LNCaP clone FGC (cell line): ENCODE measurements at places on chromosomes 6 and 20.

DNA sequence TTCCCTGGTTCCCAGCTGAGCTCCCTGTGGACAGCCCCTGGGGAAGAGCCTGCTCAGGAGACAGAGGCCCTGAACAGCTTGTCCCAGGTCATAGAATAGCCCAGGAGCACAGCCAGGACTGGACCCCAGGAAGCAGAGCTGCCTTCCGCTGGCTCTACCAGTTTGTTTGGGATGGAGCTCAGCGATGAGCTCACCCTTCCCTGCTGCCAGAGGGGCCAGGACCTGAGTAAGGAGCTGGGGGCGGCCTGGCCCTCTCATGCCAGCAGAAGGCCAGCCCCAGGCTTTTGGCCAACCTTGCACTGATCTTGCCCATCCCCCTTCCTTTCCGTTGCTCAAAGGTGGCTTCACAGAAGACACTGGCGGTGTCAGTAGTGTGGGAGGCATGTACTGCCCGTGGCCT, 17.5 kb downstream of the MMP24OS start:
- DNase-seq = no peak

GRCh38 chr6:158834675-158835385, 15.7 kb upstream of the EZR start:
- no peak for DNase-seq

GRCh38 chr6:72616406-72617015, 5.4 kb upstream of the KCNQ5 start:
- no peak for DNase-seq

DNA sequence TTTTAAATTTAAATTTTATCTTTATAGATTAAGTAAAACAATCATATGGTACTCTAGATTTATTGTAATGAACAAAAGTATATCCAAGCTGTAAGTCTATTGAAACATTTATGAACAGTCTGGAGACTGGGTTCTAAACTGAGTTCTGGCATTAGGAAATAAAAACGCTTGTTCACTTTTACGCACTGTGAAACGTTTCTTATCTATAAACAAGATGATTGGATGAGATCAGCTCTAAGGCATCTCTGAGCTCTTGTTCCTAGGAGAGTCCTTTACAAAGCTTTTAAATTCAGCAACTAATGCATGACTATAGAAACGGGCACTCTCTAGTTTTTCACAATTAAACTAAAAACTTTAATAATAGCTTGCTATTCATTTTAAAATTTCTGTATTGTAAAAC, 6.8 kb downstream of the HUS1B start:
- DNase-seq = no peak

DNA sequence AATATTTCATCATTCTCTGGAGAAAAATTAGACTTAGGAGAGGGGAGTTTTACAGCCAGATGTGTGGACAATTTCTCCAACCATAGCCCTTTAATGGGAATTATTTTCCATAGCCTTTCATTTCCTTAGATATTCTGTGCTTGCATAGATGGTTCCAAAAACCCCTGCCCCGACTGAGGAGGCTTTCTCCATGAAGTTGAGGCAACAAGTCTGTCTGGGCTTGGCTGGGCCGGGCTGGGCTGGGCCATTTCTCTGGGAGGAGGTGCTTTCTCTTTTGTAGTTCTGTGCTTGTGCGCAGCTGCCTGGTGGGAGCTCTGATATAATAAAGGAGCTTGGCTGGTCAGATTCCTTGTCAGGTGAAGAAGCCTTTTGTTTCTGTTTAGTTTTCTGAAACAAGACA, 71.4 kb downstream of the SOBP start:
- DNase-seq = no peak

- no peak for DNase-seq
Measured at GRCh38 chr6:141521440-141521839, 611.3 kb upstream of the GJE1 start.

GRCh38 chr6:41712651-41713103, 22.7 kb downstream of the TFEB start:
- DNase-seq = peak; percentile 28

DNA sequence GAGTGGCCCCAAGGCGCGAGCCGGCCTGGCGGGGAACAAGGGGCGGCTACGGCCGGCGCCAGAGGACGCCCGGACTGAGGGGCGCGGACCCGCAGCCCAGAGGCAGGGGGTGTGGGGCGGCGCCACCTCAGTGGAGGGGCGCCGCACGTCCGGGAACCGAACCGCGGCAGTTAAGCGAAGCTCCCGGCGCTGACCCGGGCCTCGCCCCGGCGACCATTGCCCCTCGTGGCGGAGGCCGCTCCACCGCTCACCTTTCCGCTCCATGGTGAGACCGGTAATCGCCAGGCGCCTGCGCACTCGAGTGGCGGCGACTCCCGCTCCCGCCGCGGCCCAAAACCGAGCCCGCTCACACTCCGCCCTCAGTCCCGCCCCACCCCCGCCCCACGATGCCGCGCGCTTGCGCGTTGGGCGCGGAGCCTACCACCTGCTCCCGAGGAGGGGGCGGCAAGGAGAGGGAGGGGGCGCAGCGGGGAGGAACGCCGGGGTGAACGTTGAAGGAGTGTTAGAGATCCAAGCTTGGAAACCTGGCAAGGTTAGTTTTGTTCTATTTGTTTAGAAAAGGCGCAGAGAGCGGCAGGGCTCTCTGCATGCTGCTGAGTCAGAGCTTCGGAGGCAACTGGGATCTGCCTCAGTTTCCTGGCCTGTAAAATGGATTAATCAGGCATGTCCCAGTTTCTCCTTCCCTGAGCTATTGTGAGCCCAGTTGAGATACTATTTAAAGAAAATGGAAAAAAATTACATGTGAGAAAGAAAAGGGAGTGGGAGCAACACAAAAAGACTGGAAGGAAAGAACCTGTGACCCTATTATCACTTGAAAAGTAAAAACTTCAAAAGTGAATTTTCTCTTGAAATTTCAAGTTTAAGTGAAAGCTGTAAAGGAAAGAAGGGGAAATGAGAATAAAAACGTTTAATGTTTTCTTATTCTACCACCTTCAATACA, at the start of gene SRPK1:
Gene SRPK1, minus strand, starts transcription at position 306 of the 940 bp plus-strand sequence. Its CDS starts 42 bp downstream, at position 264.
- DNase-seq = peak; percentile 67

- no peak for DNase-seq
Measured at GRCh38 chr20:34693414-34693813, 10.7 kb upstream of the TP53INP2 start.

DNA sequence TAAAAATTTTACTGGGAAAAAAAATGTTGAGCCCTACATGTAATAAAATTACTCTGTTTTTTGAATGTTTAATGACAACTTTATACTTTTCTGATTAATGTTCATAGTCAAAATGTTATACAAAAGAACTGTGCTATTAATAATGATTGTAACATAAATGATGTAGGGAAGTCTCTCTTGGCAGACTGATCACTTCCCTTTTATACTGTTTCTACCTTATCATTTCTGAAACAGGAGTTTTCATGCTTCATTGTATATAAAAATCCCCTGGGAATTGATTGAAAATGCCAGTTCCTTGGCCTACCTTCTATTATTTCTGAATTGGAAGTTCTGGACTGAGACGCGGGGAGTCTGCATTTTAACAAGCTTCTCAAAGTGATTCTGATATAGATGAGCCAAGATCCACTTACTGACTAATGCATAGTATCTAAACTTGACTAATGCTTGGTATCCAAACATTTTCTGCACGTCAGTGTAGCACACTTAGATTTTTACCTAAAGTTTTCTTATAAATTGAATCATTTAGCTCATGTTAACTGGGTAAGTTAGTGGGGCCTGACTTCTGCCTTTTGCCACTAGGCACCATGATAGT, 7.2 kb upstream of the HDAC2 start:
- no peak for DNase-seq

GRCh38 chr6:46290421-46291274, 119.9 kb upstream of the ENPP5 start:
- DNase-seq = no peak

DNA sequence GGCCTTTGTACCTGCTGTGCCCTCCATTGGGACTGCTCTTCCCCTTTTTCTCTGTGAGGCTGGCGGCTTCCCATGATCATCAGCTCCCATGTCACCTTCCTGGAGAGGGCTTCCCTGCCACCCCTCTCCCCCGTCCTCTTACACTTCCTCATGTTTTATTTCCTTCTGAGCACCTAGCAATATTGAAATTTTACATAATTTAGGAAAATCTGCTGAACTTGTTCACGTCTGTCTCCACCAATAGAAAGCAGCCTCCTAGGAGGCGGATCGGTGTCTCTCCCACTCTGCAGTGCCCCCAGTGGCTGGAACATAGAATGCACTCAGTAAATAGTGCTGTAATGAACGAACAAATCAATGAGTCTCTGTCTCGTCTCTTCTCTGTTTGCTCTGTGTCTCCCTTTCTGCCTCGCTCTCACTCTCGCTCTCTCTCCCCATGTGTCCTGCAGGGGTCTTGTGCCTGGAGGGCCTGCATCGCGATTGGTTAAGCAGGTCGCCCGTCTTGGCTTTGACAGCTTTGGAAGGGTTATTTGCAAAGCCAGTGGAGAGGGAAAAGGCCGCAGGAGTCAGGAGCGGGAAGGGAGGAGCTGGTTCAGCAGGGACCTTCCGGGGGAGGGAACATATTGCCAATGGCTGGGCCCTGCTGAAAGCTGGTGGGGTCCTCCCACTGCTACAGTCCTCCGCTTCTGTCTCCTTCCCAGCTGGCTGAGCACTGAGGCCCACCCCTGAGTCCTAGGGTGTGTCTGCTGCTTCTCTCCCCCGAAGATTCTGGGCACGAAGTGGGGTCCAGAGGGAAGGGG, 12.1 kb upstream of the OCSTAMP start:
- DNase-seq = no peak

- DNase-seq = no peak
Measured at GRCh38 chr20:36173451-36173933, 19.0 kb downstream of the EPB41L1 start.

- DNase-seq = no peak
Measured at GRCh38 chr6:166803471-166803870, 152.9 kb downstream of the RNASET2 start.

GRCh38 chr20:25390538-25391528, at the start of gene ABHD12:
Gene ABHD12 (minus strand): TSS chr20:25390835. CDS start chr20:25390703, 132 bp downstream.
- peak; percentile 83 for DNase-seq

DNA sequence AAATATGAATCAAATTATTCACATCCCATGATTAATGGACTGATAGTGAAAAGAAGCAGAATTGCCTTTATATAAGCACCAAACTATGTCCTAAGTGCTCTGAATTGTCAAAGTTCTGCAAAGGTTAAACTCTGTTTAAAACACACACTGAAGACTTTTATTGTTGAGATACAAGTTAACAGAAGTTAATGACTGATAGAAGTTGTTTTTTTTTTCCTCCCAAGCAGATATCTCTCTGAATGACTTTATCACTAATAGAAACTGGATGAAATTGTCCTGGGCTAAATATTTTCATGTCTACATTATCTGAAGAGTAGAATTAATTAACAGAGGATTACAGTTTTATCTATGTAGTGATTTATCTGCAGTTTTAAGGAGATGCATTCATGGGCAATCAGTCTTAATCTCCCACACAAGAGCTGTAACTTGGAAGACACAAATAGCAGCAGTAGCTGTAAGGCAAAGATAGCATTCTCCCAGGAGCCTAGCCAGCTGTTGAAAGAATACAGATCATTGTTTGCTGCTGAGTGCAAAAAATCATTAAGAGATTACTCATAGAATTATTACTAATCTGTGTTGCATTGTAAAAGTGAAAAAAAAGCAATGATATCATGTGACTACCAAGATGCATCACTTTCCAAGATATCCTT, 49.9 kb downstream of the BMP5 start:
- no peak for DNase-seq

GRCh38 chr6:18388271-18388670, 1.1 kb downstream of the RNF144B start:
- DNase-seq = no peak

GRCh38 chr6:49072885-49073620, 390.0 kb downstream of the MMUT start:
- DNase-seq = no peak

- DNase-seq = no peak
Measured at GRCh38 chr6:131205481-131206244, 70.4 kb downstream of the AKAP7 start.

DNA sequence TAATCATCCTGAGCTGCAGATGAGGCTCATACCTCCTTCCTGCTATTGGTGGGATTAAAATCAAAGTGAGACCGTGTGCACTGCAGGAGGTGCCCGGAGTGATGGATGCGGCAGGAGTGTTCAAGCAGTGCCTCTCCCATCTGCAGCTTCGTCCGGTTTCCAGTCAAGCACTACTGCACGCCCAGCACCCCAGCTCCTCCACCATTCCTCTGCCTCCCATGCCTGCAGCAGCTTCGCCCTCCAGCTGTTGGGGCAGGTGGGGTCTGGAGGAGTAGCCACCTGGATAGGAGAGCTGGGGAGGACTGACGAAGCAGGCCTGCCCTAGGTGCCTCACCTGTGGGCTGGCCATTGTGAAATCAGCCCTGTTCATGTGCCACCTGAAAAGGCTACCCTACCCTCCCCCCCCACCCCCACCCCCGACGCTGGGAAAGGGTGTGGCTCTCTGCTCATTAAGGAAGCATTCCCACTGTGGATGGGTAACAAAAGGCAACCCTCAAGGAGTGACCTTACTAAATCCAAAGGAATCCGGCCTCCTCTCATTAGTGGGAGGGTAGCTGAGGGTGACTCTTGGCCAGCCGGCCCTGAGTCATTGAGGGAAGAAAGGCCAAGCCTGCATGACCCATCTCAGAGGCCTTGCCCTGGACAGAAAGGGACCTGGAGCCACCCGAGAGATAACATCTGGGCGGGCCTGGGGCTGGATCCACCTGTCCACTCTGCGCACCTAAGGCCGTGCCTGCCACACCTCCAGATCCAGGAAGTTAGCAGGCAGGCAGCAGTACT, 115.9 kb upstream of the ARMC2 start:
- DNase-seq = no peak

DNA sequence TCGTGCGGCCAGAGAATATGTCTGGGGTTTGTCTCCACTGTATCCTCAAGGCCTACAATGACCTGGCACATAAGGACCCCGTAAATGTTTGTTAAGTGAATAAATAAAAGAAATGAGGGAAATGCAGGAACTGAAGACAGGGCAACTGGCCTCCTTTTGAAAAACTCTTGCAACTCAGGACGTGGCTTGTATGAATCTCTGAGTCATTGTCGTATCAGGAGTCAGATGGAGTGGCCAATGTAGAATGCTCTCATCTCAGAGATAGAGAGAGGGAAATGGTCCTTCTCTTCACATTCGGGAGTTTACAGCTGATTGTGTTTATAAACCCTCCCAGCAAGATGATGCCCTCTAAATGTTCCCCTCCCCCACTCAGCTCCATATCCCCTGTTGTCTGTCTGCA, 57.1 kb downstream of the UST start:
- no peak for DNase-seq

DNA sequence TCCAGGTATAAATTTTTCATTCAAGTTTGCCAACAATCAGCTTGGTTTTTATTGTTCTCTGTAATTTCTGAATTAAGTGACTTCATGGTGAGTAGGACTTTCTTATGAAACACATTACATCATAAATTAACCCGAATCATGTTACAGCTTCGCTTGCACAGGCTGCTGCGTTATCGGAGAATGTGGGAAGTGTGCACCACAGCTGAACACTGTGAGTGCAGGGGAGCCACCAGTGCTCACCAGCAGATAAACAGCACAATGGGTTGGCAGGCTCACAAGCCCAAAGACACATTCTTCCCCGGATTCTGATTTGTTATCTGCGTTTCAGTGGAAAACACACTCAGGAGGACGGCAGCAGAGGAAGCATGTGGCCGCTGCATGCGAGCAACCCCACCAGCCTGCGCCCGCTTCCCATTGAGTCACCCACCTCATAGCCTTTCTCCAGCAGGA, 121.1 kb downstream of the GMDS start:
- no peak for DNase-seq

- DNase-seq = no peak
Measured at GRCh38 chr6:30810813-30811339, 66.5 kb upstream of the IER3 start.

- no peak for DNase-seq
Measured at GRCh38 chr6:53929041-53929820, 134.4 kb downstream of the LRRC1 start.

- DNase-seq = no peak
Measured at GRCh38 chr20:36472637-36473090, 68.7 kb upstream of the MYL9 start.

GRCh38 chr20:15256676-15257568, 919.5 kb upstream of the FLRT3 start:
- no peak for DNase-seq
